ENCODE measurements at places on chromosomes 2 and 18. TPM values are rescaled to one million over a fixed set of nuclear protein-coding genes. Genes with fewer than 3 reads are reported as not detected.

REG1A gene
- not detected for total RNA-seq

FBLN7 gene
- 4.1 TPM for total RNA-seq

MDH1B gene
- total RNA-seq: 1.3 TPM

ASPRV1 gene
- total RNA-seq: 0.75 TPM

NAT8 gene
- total RNA-seq: not detected

PPP4R1 gene
- total RNA-seq: 140 TPM

IL37 gene
- not detected for total RNA-seq

UGT1A5 gene
- total RNA-seq: not detected

CIB4 gene
- not detected for total RNA-seq

LHCGR gene
- total RNA-seq: not detected

MERTK gene
- total RNA-seq: 1.2 TPM

EMX1 gene
- total RNA-seq: not detected

HOXD9 gene
- not detected for total RNA-seq

FHOD3 gene
- 0.73 TPM for total RNA-seq

ANKAR gene
- 5.7 TPM for total RNA-seq

PREPL gene
- 52.8 TPM for total RNA-seq

RAB6D gene
- total RNA-seq: 0.10 TPM

KCMF1 gene
- total RNA-seq: 67.2 TPM

OR6B2 gene
- not detected for total RNA-seq

CCBE1 gene
- 22.8 TPM for total RNA-seq

FKBP7 gene
- total RNA-seq: 49.9 TPM

SERPINB5 gene
- total RNA-seq: not detected

RNU2-63P gene
- total RNA-seq: 4.7 TPM

NYAP2 gene
- not detected for total RNA-seq

SDC1 gene
- total RNA-seq: 11.6 TPM

REG1B gene
- total RNA-seq: not detected

RAB3GAP1 gene
- 48.3 TPM for total RNA-seq

CCDC74B gene
- 1.7 TPM for total RNA-seq

DHRS9 gene
- total RNA-seq: not detected

POTEJ gene
- total RNA-seq: not detected

SH3YL1 gene
- 55.5 TPM for total RNA-seq

RNF125 gene
- 0.29 TPM for total RNA-seq

NT5C1B gene
- total RNA-seq: not detected

UGT1A8 gene
- not detected for total RNA-seq

HOXD8 gene
- total RNA-seq: not detected

ZC3H6 gene
- total RNA-seq: 8.2 TPM

NGEF gene
- total RNA-seq: 0.26 TPM

ARHGAP28 gene
- 22.8 TPM for total RNA-seq
